T-helper 1 cell (primary cell): ENCODE measurements at places on chromosomes 11 and 22.
A peak's percentile ranks its signal among the peaks of the same experiment; 100 is the strongest.

DNA sequence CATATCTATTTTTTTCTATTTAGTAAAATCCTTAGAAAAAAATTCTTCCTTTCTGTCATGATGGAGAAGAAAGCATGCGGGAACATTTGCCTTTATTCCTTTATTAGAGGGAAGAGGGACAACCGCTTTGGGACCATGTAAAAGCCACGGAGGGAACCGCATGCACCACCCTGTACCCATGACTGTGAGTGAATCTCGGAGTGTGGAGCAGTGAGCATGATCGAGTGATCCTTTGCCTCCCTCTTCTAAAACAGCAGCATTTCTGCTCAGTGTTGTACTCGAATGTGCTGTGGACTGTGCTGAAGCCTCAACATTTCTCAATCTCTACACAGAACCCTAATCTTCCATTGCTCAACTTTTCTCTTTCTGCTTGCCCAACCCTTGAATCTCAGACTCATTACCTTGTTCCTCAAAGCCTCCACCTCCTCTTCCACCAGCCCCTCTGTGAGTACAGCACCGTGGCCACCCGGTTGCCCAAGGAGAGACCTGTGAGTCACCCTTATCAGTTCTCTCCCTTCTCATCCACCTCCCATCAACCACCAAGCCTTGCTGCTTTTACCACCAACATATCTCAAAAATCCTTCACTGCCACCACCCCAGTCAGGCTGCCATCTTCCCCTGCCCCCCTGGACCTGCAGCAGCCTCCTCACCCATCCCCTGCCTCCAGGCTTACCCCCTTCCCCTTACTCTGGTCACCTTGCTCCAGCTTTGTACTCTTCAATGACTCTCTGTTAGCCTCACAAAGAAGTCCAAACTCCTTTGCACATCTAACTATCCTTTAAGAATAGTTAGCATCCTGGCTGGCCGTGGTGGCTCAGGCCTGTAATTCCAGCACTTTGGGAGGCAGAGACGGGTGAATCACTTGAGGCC is 103.1 kb downstream of the NAT10 start:
- no peak for DNase-seq

DNA sequence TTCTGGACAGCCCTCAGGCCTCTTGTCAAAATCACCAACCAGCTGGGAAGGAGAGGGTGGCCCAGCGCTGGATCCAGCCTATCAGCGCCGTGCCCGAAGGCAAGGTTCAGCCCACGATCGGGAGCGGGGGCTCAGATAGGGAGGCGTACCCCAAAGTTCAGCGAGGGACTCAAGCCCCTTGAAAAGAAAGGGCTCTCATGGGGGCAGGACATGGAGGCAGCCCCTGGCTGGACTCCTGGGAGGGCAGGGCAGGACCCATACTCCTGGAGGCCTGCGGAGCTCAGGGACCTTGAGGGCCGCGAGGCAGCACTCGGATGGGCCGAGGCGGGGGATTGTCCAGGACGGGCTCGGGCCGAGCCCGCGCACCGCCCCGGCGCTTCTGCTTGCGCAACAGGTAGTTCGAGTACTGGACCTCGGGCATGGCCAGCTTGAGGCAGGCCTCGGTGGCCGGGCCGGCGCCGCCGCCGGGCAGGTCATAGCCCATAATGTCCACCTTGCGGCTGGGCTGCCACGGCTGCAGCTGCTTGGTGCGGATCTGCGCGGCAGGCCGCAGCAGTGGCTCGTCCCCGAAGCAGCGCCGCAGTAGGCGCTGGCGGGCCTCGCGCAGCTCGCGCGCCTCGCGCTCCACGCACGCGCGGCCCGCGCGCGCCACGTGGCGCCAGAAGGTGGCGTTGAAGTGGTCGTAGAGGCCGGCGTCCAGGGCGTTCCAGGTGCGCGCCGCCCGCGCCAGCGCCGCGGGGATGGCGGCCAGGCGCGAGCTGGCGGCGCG is 6.5 kb downstream of the GAL3ST3 start:
- no peak for DNase-seq

- DNase-seq: no peak
Measured at GRCh38 chr11:44017443-44018126, 30.2 kb upstream of the ACCSL start.

- no peak for DNase-seq
Measured at GRCh38 chr22:24323695-24324094, 53.1 kb downstream of the SPECC1L start.

- peak; percentile 0 for DNase-seq
Measured at GRCh38 chr11:1225386-1226225, 2.7 kb downstream of the MUC5B start.

DNA sequence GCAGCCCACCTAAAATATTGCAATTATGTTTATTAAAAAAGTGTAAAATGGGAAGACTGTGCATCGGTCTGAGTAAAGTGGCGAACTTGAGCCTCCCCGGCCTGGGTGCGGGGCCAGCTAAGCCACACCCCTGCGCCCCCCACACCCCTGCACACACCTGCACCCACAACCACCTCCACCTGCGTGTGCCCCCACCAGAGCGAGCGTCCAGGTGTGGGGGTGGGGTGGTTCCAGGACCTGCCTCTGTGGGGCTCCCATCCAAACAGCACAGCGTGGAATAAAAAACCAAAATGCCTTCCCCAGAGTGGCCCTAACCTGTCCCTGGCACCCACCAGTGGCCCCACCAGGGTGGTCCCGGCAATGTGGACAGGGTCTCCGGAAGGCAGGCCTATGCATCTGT is 30.1 kb upstream of the CARS1 start:
- DNase-seq: no peak
